ENCODE measurements at places on chromosomes 3 and 15. TPM values are rescaled to one million over a fixed set of nuclear protein-coding genes. Genes with fewer than 3 reads are reported as not detected.

The CHRNA3 gene
- total RNA-seq: not detected

The FANCI gene
- total RNA-seq: 7.1 TPM

GRCh38 chr15:59053482-59053881 lies 51.5 kb upstream of the CCNB2 start:
- peaks cover 56% of the 10 kb centered on the region for H3K36me3 ChIP-seq
- H3K4me1 ChIP-seq: peaks cover 5% of the 10 kb centered on the region
- H3K27me3 ChIP-seq: no peaks in the 10 kb centered on the region
- H3K27ac ChIP-seq: no peak overlapping the region
- H3K4me3 ChIP-seq: no peak overlapping the region

GRCh38 chr3:112492124-112492523 lies 7.1 kb downstream of the BTLA start:
- H3K4me1 ChIP-seq: peaks cover 37% of the 10 kb centered on the region
- no peak overlapping the region for H3K4me3 ChIP-seq
- H3K27ac ChIP-seq: no peak overlapping the region
- DNase-seq: no peak
- no peaks in the 10 kb centered on the region for H3K27me3 ChIP-seq

- H3K4me1 ChIP-seq: peaks cover 17% of the 10 kb centered on the region
- peaks cover 53% of the 10 kb centered on the region for H3K36me3 ChIP-seq
- DNase-seq: no peak
- no peaks in the 10 kb centered on the region for H3K27me3 ChIP-seq
- H3K27ac ChIP-seq: no peak overlapping the region
Observed at GRCh38 chr15:80978685-80979329, 10.8 kb downstream of the MESD start.
